Naive B cell (primary cell): ENCODE measurements at places on chromosomes 7 and 10.

GRCh38 chr7:124269774-124270173 lies 236.9 kb upstream of the TMEM229A start:
- H3K27ac ChIP-seq = no peak overlapping the region
- H3K27me3 ChIP-seq = no peaks in the 10 kb centered on the region
- no peak overlapping the region for H3K4me3 ChIP-seq
- DNase-seq = no peak
- no peaks in the 10 kb centered on the region for H3K36me3 ChIP-seq

- H3K27ac ChIP-seq = no peak overlapping the region
- no peaks in the 10 kb centered on the region for H3K4me1 ChIP-seq
- no peaks in the 10 kb centered on the region for H3K27me3 ChIP-seq
- H3K36me3 ChIP-seq = no peaks in the 10 kb centered on the region
- no peak overlapping the region for H3K4me3 ChIP-seq
Observed at GRCh38 chr7:68107261-68107660, 1110.6 kb downstream of the TYW1 start.

- no peak for DNase-seq
- H3K36me3 ChIP-seq = no peaks in the 10 kb centered on the region
- no peak overlapping the region for H3K4me3 ChIP-seq
- H3K4me1 ChIP-seq = no peaks in the 10 kb centered on the region
- H3K27me3 ChIP-seq = no peaks in the 10 kb centered on the region
Observed at GRCh38 chr7:40300146-40300670, 165.4 kb downstream of the SUGCT start.

GRCh38 chr10:359762-360161 lies 224.5 kb downstream of the ZMYND11 start:
- no peak overlapping the region for H3K27ac ChIP-seq
- H3K4me3 ChIP-seq = no peak overlapping the region
- no peaks in the 10 kb centered on the region for H3K36me3 ChIP-seq
- H3K27me3 ChIP-seq = no peaks in the 10 kb centered on the region
- H3K4me1 ChIP-seq = peaks cover under 1% of the 10 kb centered on the region

DNA sequence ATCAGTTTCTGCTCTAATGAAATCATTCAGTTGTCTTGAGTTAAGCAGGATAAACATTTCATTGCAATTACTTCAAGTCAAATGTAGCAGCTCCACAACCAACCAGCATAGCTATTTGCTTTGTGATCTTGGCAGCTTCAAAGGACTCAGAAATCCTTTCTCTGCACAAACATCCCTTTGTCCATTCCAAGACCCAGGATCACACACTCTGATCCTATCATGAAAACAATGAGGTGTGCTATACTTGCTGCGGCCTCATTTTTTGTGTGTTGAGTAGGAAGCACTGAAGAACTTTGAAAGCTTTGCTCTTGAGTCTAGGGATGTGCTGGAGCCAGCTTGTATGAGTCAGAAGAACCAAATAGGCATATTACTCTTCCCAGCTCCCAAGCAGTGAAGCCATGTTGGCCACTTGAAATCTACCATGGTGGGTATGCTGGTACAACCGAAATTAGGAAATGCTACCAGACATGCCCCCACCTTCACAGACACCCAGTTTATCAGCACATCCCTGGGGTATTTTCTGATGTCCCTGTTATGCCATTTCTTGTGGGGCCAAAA lies 199.4 kb upstream of the PRSS58 start:
- no peak overlapping the region for H3K4me3 ChIP-seq
- H3K27ac ChIP-seq = no peak overlapping the region
- H3K4me1 ChIP-seq = peaks cover 4% of the 10 kb centered on the region
- peaks cover 24% of the 10 kb centered on the region for H3K27me3 ChIP-seq

- no peak overlapping the region for H3K4me3 ChIP-seq
- no peak overlapping the region for H3K27ac ChIP-seq
- H3K27me3 ChIP-seq = peaks cover 9% of the 10 kb centered on the region
- DNase-seq = no peak
- H3K4me1 ChIP-seq = no peaks in the 10 kb centered on the region
- peaks cover 5% of the 10 kb centered on the region for H3K36me3 ChIP-seq
Observed at GRCh38 chr7:68929781-68930261, 668.5 kb upstream of the AUTS2 start.

- H3K4me3 ChIP-seq = no peak overlapping the region
- no peaks in the 10 kb centered on the region for H3K27me3 ChIP-seq
- DNase-seq = no peak
- peaks cover 77% of the 10 kb centered on the region for H3K4me1 ChIP-seq
- H3K27ac ChIP-seq = no peak overlapping the region
- H3K36me3 ChIP-seq = no peaks in the 10 kb centered on the region
Observed at GRCh38 chr10:22670788-22671187, 43.6 kb downstream of the PIP4K2A start.

DNA sequence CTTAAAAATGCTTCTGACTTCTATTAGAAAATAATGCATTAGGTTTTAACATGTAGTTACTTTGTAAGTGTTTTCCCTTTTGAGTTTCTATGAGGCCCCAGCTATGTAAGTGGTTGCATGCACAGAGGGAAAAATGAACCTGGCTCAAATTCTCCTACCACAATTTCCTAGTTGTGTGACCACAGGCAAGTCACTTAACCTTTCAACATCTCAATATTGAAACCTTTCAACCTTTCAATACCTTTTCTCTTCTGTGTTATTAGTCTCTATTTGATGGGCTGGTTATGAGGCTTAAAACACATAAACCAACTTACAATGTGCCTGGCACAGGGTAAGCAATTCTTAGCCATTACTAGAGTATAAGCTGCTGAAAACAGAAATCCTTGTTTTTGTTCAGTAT lies 203.0 kb downstream of the KCND2 start:
- H3K36me3 ChIP-seq = no peaks in the 10 kb centered on the region
- no peaks in the 10 kb centered on the region for H3K4me1 ChIP-seq
- no peak overlapping the region for H3K4me3 ChIP-seq
- H3K27me3 ChIP-seq = no peaks in the 10 kb centered on the region
